ENCODE measurements at places on chromosomes 13 and 19.

GRCh38 chr19:3661284-3662238 is 35.0 kb upstream of the CACTIN start:
- DNase-seq, result no peak

GRCh38 chr13:74289861-74290773 is 155.9 kb upstream of the KLF12 start:
- peak; percentile 71 for DNase-seq

- DNase-seq, result no peak
Observed at GRCh38 chr13:112910616-112911280, 58.3 kb upstream of the MCF2L start.

DNA sequence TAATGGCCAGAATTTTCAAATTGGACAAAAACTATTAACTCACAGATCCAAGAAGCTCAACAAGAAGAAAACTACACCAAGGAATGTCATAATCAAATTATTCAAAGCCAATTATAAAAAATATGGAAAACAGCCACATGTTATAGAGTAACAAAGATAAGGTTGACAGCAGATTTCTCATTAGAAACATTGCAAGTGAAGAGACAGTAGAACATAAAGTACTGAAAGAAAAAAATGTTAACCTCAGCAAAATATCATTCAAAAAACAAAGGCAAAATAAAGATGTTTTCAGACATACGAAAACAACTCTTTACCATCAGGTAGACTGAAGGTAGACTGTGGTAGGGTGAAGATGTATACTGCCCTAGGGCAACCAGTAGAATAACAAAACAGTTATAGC is 83.4 kb downstream of the KCNRG start:
- no peak for DNase-seq

Measured in NCI-H2081 (cell line).